Activated CD4-positive, alpha-beta memory T cell treated with anti-CD3 and anti-CD28 coated beads, Interleukin-2, amount 10 ng/mL, durations not matched to agents 7 days and 5 days (primary cell): ENCODE measurements at places on chromosomes 3 and 15. TPM values are rescaled to one million over a fixed set of nuclear protein-coding genes. Genes with fewer than 3 reads are reported as not detected.

DNA sequence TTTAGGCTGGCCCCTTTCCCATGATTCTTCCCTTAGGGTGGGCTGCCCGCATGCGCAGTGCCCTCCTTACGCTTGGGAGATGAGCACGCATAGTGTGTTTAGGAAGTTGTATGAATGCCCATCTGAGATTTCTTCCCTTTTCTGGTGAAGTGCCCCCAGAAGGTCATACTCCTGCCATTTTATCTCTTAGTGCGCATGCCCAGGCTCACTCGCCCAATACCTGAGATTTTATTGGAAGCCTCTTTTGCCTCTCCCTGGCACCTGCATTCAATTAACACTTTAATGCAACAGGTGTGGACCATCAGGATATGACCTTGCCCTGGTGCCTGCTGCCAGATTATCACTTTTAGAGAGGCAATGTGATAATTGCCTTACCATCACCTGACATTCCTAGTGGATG is 36.6 kb downstream of the MKRN3 start:
- no peak for DNase-seq
- no peaks in the 10 kb centered on the region for H3K27me3 ChIP-seq
- no peaks in the 10 kb centered on the region for H3K4me1 ChIP-seq
- no peak overlapping the region for H3K27ac ChIP-seq

- DNase-seq, result no peak
- H3K27me3 ChIP-seq, result no peaks in the 10 kb centered on the region
- H3K27ac ChIP-seq, result no peak overlapping the region
- H3K36me3 ChIP-seq, result peaks cover 6% of the 10 kb centered on the region
These were observed 27.5 kb upstream of the SH3BP5 start for GRCh38 chr3:15359677-15360397.

- H3K4me1 ChIP-seq, result no peaks in the 10 kb centered on the region
- peaks cover 17% of the 10 kb centered on the region for H3K27me3 ChIP-seq
- H3K4me3 ChIP-seq, result no peak overlapping the region
These were observed 67.1 kb downstream of the MRPL46 start for GRCh38 chr15:88400084-88400483.

DNA sequence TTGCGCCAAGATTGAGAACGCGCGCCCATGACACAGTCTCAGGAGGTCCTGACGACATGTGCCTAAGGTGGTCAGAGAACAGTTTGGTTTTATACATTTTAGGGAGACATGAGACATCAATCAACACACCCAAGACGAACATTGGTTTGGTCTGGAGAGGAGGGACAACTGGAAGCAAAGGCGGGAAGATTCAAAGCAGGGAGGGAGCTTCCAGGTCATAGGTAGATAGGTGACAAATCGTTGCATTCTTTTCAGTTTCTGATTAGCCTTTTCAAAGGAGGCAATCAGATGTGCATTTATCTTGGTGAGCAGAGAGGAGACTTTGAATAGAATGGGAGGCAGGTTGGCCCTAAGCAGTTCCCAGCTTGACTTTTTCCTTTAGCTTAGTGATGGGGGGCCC is 828.4 kb upstream of the DPPA4 start:
- no peaks in the 10 kb centered on the region for H3K4me1 ChIP-seq
- no peak for DNase-seq
- no peaks in the 10 kb centered on the region for H3K36me3 ChIP-seq
- H3K4me3 ChIP-seq, result no peak overlapping the region

- no peaks in the 10 kb centered on the region for H3K4me1 ChIP-seq
- peak; percentile 8 for DNase-seq
- no peaks in the 10 kb centered on the region for H3K36me3 ChIP-seq
- H3K27me3 ChIP-seq, result peaks cover 3% of the 10 kb centered on the region
These were observed 7.5 kb downstream of the C3orf22 start for GRCh38 chr3:126551121-126551838.

GRCh38 chr3:150059241-150059640 is 88.5 kb upstream of the PFN2 start:
- DNase-seq, result no peak
- no peak overlapping the region for H3K4me3 ChIP-seq
- no peak overlapping the region for H3K27ac ChIP-seq
- peaks cover 9% of the 10 kb centered on the region for H3K27me3 ChIP-seq
- no peaks in the 10 kb centered on the region for H3K4me1 ChIP-seq

- no peaks in the 10 kb centered on the region for H3K27me3 ChIP-seq
- H3K36me3 ChIP-seq, result peaks cover 29% of the 10 kb centered on the region
- H3K4me1 ChIP-seq, result peaks cover 91% of the 10 kb centered on the region
- DNase-seq, result no peak
- peak overlapping the region; percentile 50 for H3K4me3 ChIP-seq
These were observed 29.6 kb downstream of the CPOX start for GRCh38 chr3:98563661-98564281.

DNA sequence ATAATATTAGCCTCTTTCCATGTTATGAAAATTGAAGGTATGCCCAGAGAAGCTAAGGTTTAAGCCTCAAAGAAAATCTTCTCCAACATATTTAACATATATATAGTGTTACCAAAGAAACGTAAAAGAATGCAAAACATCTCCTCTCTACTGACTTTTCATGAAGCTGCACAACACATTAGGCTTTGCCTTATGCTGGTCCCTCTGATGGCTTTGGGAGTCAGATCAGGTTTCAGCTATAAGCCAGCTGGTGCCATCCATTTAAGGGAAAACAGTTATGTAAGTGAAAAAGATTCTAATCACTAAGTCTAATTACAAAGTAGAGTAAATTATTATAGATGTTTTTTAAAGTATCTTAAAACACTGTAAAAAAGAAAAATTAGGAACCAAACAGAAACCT is 410.5 kb downstream of the LSAMP start:
- DNase-seq, result no peak
- H3K27me3 ChIP-seq, result no peaks in the 10 kb centered on the region
- H3K4me3 ChIP-seq, result no peak overlapping the region
- no peak overlapping the region for H3K27ac ChIP-seq
- no peaks in the 10 kb centered on the region for H3K4me1 ChIP-seq

- no peaks in the 10 kb centered on the region for H3K27me3 ChIP-seq
- no peak overlapping the region for H3K4me3 ChIP-seq
- H3K27ac ChIP-seq, result no peak overlapping the region
- peaks cover 15% of the 10 kb centered on the region for H3K4me1 ChIP-seq
- no peak for DNase-seq
These were observed 15.5 kb downstream of the ZNF774 start for GRCh38 chr15:90367576-90367975.

DNA sequence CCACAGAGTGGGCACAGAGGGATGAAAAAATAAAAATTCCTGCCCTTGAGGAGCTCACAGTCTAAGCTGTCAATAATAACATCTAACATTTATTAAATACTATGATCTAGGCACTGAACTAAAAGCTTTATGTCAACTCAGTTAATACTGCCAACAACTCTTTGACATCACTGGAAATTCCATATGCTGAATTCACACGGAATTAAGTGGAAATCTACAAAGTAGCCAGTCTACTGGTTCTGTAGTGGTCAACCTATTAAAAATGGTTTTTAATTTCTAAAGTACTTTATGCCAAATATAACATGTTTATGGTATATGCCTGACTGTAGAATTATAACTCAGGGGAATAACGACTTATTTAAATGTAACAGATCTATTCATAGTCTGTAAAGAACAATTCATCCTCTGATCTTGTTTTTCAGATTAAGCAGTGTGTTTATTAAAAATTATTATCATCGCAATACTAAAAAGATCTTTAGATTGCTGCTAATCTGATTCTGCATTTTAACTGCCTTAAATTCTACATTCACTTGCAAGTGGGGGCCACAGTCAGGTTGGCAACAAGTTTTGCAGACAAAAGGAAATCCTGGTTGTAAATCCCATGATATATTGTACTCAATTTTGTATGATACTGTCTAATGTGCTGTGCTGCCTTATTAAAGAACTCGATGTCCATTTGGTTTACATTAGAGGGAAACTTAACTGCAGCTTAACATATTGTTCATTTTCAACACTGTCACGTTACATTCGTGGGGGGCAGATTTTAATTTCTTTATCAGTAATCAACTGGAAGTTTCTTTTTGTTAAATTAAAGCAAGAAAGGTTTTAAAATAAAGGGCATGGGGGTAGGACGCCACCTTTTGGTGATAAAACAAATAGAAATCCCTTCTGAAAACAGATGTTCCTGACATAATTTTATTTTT is 2.6 kb upstream of the FOXP1 start:
- no peak overlapping the region for H3K27ac ChIP-seq
- DNase-seq, result peak; percentile 18
- H3K4me3 ChIP-seq, result no peak overlapping the region
- H3K4me1 ChIP-seq, result peaks cover 26% of the 10 kb centered on the region
- H3K36me3 ChIP-seq, result no peaks in the 10 kb centered on the region

The SLC2A2 gene
- total RNA-seq, result not detected

The SRGAP3 gene
- total RNA-seq, result 1.3 TPM

The RPL14 gene
- total RNA-seq, result 2,001 TPM

The DISP2 gene
- 0.18 TPM for total RNA-seq

The CPN2 gene
- total RNA-seq, result not detected

The ANP32A gene
- total RNA-seq, result 194 TPM
